Fibroblast of mammary gland (primary cell): ENCODE measurements at places on chromosomes 3 and 15.

GRCh38 chr3:149339931-149340309 is 6.5 kb upstream of the TM4SF18 start:
- peak; percentile 95 for DNase-seq

GRCh38 chr15:74438721-74439316 is 5.1 kb upstream of the SEMA7A start:
- DNase-seq: peak; percentile 79

- DNase-seq: peak; percentile 50
These were observed 42.6 kb downstream of the WHAMM start for GRCh38 chr15:82851981-82852511.

DNA sequence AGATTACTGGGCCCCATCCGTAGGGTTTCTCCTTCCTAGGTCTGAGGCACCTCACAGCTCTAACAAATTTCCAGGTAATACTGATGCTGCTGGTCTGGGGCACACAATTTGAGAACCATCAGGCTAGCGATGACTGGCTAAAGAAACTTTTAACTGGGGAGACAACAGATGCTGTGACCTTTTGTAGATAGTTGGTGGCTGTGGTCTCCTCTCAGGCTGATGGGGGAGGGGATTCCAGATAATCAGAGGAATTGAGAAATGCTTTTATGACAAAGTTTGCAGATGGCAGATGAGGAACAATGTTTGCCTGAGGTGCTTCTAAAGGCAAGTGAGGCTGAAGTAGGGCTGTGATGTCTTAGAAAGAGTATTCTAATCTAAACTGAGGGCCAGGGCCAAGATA is 13.8 kb upstream of the CCR9 start:
- DNase-seq: no peak

GRCh38 chr3:42369304-42369703 is 41.1 kb downstream of the LYZL4 start:
- no peak for DNase-seq

GRCh38 chr3:194508491-194509453 is 22.0 kb upstream of the ATP13A3 start:
- DNase-seq: no peak

DNA sequence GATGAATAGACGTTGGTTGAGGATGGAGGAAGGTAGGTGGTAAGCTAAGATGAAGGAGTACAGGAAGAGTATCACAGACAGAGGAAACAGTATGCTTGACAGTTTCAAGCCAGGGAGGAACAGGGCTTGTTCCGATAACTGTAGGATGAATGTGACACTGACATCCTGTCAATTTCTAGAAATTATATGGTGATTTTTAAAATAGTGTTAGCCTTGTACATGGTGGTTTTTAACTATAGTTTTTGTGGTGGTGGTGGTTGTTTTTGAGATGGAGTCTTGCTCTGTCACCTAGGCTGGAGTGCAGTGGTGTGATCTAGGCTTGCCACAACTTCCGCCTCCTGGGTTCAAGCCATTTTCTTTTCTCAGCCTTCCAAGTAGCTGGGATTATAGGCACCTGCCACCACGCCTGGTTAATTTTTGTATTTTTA is 92.8 kb downstream of the FNDC3B start:
- no peak for DNase-seq
